ENCODE measurements at places on chromosomes 7 and 10.
A peak's percentile ranks its signal among the peaks of the same experiment; 100 is the strongest.

DNA sequence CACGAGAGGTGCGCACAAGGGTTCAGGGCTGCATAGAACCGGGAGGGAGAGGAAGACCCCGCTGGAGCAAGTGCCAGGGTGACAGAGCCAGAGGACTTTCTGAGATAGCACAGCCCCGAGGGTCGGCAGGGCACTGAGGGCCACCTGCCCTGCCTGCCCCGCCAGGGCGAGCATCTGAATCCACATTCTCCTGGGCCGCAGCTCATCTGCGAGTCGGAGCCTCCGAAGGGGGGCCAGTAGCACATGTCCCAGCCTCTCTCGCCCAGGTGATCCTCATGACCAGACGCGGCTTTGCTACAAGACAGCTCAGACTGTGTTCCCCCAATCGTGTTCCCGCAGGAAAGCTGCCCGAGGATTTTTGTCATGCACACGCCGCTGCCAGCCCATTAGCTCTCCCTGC lies 71.2 kb downstream of the ADARB2 start:
- no peak for DNase-seq

DNA sequence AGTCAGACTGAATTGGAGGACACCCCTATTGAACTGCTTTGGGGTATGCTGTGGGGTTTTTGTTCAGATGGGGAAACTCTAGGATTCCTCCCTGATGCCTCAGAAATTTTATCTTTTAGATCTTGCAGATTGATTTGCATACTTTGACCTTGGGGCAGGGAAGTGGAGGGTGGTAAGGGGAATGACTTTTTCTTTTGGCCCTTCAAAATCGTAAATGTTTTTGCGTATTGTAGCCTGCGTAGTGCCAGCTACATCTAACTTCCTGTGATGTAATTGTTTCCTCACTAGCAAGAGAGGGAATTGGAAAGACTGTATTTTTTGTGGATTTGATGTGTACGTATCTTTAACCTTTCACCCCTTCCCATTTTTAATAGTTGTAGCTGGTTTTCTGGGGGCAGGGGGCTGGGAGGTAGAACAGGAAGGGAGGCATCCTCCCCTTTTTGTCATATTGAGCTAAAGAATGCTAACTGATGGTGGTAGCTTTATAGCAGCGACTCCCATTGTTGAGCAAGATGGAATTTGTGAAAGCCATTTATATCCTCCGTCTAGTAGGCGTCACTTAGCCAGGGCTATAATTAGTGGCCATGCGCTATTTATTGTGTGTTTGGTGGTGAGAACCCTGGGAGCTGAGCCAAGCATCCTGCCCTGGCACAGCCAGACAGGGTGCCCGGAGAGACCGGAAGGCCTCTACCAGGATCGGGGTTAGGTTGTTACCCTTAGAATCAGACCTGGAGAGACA lies 11.3 kb downstream of the DUSP5 start:
- DNase-seq, result no peak

GRCh38 chr7:77427996-77428603 lies 12.0 kb upstream of the GSAP start:
- peak; percentile 41 for DNase-seq

DNA sequence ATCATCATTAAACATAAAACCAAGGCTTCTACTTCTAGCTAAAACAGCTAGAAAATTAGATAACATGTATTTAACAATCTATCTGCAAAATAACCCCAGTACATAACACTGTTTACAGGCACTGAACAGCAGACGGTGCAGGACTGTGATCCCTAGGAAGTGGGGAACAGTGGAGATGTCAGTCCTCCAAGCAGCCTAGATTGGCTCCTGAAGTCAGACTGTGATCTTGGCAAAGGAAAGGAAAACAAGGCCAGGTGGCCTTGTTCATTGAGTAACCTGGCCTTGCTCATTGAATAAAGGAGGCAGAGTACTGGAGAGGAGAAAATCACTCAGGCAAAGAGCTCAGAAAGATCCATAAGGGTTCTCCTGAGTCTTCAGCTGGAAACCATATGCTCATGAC lies 77.7 kb upstream of the DIP2C start:
- peak; percentile 32 for DNase-seq

- DNase-seq, result no peak
These were observed 66.4 kb downstream of the ASAH2B start for GRCh38 chr10:50805981-50806622.

DNA sequence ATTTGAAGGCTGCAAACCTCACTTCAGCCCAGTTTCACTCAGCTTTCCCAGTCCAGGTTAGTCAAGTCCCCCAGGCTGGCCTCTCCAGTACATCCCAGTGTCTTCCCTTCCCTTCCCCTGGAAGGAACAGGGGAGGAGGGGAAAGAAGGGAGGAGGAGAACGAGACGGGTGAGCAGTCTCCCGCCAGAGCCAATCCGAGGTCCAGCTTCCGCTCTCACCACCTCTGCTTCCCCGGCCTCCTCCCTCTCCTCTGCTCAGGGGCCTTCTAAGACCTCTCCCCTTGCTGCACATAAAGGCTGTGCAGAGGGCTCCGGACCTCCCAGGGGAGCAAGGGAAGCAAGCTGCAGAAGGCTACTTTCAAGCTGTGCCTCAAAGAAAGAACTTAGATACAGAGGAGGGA lies 4.1 kb downstream of the ATG9B start:
- DNase-seq, result no peak

- peak; percentile 81 for DNase-seq
These were observed 41.3 kb upstream of the GGCT start for GRCh38 chr7:30545791-30546555.

DNA sequence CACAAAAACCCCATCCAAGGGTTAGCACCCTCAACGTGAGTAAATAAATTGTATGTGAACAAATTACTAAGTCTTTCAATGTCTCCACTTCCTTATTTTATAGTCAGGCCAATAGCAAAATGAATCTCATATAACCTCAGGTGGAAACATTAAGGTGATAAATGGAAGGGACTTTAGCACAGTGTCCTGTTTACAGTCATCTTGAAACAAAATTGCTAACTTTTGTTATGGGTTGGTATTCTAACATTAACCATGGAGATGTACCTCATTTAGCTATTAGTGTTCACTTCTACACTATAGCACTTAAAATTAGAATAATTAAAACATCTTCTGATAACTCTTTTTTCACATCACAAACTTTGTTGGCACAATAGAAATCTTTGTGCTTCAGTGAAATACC lies 255.8 kb upstream of the CNTNAP2 start:
- no peak for DNase-seq

DNA sequence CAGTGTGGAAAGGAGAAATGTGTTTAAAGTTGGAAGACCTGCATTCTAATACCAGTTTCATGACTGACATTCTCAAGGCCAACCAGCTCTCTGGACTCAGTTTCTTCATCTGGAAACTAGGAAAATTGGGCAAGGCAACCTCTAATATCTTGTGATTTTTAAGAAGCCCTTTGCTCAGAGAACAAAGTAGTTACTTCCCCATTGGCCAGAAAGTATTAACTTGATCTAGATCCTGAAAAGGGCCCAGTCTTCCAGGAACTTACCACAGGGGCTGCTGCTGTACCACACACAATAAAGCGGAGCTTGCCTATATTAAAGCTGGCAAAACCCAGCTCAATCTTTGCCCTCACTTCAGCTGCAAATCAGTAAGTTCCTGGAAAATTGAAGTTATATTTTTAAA lies 155.6 kb upstream of the ADO start:
- no peak for DNase-seq

GRCh38 chr7:115980159-115980558 lies 50.4 kb downstream of the TFEC start:
- no peak for DNase-seq

DNA sequence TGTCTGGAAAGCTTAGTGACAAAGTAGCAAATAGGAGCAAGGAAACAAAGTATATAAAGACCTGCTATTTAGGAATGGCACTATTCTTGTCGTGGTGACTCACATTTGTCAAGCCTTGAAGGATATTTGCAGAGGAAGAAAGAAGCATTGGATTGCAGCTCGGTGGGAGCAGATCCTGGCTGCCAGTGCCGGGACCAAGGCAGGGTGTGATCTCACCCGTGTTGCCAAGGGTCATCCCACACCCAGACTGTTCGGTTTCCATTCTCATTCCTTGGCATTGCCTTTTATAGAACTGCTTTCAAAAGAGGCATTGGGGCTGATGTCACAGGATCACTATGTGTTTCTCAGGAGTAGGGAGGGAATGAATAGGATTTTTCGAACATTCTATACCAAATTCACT lies 176.2 kb downstream of the GALNT17 start:
- no peak for DNase-seq

DNA sequence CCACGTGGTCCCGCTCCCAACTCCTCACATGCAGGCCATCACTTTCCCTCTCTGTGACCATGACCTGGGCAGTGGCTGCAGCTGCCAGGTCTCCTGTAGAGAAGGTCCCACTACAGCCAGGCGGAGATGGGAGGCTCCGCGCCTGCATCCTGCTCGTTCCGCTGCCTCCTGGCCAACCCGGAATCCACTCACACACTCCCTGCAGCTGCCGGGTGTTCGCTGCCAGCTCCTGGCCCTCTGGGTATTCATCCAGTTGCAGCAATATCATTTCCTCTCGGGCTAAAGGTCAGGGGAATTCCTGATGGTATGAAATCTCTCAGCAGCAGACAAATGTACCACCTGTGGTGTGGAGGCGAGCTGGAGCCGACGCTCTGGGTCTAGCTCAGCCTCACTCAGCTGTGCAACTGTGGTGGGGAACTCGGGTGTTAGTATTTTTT lies 65.7 kb downstream of the TLL2 start:
- DNase-seq, result no peak

- no peak for DNase-seq
These were observed 52.0 kb upstream of the NKX6-2 start for GRCh38 chr10:132837905-132838304.

DNA sequence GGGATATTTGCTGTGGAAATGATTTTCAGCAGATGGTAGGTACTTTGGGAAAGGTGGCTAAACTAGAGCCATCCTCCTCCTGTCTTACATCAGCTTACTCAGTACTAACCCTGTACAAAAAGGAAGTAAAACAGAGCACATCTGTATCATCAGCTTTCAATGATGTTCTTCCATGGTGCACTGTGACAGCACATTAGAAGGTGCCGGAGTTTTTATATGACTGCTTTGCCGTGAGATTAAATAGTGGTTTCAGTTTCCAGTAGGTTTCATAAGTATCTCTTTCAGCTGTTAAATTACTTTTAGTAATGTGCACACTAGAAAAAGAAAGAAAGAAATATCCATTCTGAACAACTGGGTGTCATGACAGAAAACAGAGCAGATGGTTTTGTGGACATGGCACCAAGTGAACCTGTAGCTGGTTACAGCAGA lies 86.5 kb downstream of the ARID5B start:
- DNase-seq, result no peak

DNA sequence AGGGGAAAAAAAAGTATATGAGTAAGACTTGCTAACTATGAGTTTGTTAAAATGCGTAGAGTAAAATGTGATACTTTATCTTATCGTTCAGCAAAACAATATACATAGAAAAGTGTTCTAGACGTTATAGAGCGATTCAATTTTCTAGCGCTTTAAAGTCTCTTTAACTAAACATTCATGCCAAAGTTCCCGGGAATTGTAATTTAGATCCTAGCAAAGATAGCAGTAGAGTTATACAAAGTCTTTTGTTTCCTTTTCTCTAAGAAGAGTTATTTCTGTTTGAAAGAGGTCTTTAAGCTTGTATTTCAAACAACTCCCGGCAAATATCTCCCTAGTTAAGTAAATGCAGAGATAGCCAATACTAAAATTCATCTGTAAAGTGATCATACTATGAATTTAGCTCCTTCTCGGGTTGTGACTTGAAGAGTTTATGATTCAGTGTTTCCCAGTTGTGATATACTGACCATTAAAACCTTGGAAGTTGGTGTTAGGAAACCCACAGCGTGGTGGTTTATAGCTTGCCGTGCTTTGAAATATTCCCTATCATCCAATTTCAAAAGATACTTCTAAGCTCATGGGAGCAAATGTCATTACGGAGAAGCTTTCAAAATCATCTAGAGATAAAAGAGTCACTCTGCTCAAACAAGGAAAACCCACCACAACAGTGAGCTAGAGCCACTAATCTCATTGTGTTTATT lies 171.7 kb downstream of the CSTF2T start:
- DNase-seq, result peak; percentile 17

- DNase-seq, result no peak
These were observed 4.5 kb upstream of the TRAPPC14 start for GRCh38 chr7:100163006-100163531.

DNA sequence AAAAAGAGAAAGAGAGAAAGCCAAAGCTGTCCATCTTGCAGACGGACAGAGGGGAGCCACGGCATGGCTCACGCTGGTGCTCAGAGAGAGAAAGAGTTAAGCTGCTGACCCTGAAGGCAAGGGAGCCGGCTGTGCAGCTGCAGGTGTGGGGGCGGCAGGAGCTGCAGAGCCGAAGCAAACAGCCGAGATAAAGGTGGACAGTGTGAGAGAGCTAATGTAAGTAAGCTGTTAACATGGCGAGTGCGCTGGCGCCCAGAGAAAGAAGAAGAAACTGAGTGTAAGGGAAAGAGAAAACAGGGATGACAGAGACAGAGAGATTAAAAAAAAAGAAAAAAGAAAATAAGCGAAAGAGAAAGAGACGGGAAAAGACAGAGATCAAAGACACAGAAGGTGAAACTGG lies 18.2 kb downstream of the COL17A1 start:
- DNase-seq, result no peak

GRCh38 chr10:36515319-36515718 lies 610.1 kb upstream of the ANKRD30A start:
- peak; percentile 68 for DNase-seq

GRCh38 chr10:6838118-6838517 lies 258.0 kb upstream of the PRKCQ start:
- no peak for DNase-seq

- DNase-seq, result no peak
These were observed 119.9 kb upstream of the COL1A2 start for GRCh38 chr7:94274828-94275227.

- DNase-seq, result peak; percentile 58
These were observed 11.9 kb upstream of the XPNPEP1 start for GRCh38 chr10:109934958-109935793.

GRCh38 chr7:150972741-150973140 lies 5.4 kb downstream of the KCNH2 start:
- DNase-seq, result no peak
